ENCODE measurements at places on chromosomes 3 and 15.

DNA sequence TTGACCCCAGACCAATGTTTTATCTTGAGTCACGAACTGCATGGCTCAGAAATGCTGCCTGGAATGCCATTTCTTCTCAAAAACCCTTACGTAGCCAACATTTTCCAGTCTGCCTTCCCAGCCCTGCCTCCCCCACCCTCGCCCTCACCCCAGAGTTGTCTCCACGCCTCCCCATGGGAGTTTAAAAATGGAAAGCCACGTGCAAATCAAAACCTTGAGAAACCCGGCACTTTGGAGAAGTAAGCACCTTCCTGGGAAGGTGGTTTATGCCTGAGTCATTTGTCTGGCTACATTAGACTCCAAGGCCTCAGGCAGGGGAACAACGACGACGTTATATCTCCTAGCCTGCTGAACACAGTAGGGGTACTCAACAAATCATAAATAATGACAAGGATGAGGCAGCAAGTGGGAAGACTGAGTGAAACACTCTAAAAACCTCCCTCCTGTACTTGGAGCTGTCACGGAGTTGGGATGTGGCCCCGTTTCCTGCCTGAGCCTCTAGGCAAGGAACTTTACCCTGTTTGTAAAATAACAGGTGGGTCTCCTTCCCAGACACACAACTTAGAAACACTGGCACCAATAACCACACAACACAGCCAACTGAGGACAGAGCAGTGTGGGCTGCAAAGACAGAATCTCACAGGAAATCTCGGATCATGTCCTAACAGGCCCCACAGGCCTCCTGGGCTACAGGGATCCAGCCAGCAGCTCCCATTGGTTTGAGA, 179.1 kb downstream of the NTRK3 start:
- DNase-seq, result no peak

DNA sequence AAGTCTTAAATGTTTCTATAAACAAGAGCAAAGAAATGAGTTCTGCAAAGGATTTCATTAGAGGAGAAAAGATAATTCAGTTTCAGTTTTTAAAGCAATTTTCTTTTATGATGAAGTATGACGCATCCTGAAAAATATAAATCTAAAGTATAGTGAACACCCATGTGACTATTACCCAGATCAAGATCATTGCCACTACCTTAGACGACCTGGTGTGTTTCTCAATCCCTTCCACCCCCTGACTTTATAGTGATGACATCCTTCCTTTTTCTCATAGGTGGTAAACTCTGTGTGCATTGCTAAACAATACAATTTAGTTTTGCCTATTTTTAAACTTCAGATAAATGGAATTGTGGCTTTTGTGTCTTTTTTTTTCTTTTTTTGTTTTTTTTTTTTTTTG, 8.4 kb downstream of the STT3B start:
- DNase-seq, result peak; percentile 42

DNA sequence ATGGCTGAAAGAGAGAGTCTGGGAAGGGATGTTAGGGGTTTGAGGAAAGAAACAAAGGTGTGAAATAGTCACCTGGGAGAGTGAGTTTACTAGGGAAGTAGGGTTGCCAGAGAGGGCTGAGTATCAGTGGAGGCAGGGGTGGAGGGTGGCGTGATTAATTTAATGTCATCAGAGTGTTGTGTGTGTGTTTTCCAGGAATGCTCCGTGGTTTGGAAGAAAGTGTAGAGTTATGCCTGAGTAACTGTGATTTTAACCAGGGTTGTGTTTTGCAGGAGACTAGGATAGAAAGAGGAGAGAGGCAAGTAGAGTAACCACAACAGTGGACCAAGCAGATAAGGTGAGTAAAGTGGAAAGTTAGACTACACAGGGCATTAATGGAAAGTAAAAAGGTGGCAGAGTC, 27.2 kb downstream of the PLD1 start:
- no peak for DNase-seq

- no peak for DNase-seq
These were observed 28.7 kb upstream of the CD47 start for GRCh38 chr3:108119398-108120104.

GRCh38 chr3:98172621-98173020, 6.1 kb downstream of the OR5H15 start:
- DNase-seq, result no peak

GRCh38 chr3:45664578-45664977, 24.6 kb upstream of the SACM1L start:
- peak; percentile 80 for DNase-seq
